ENCODE measurements at places on chromosomes 12 and 14.

GRCh38 chr14:51441001-51441400 lies 201.0 kb downstream of the TMX1 start:
- no peak for DNase-seq

DNA sequence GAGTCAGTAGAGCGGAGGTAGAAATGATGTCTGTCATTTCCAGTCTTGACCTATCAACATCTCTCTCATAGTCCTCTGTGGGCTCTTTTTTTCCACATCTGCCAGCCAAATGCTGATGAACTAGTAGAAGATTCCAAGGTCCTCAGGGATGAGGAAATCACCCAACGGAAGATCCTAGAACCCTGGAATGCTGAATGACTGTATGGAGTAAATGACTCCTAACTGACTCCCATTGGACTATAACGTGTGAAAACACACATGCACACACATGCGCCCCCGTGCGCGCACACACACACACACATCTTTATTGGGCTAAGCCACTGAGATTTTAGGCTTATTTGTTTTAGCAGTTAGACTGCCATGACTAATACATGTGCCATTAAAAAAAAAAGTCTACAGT lies 159.2 kb downstream of the MYRFL start:
- no peak for DNase-seq

DNA sequence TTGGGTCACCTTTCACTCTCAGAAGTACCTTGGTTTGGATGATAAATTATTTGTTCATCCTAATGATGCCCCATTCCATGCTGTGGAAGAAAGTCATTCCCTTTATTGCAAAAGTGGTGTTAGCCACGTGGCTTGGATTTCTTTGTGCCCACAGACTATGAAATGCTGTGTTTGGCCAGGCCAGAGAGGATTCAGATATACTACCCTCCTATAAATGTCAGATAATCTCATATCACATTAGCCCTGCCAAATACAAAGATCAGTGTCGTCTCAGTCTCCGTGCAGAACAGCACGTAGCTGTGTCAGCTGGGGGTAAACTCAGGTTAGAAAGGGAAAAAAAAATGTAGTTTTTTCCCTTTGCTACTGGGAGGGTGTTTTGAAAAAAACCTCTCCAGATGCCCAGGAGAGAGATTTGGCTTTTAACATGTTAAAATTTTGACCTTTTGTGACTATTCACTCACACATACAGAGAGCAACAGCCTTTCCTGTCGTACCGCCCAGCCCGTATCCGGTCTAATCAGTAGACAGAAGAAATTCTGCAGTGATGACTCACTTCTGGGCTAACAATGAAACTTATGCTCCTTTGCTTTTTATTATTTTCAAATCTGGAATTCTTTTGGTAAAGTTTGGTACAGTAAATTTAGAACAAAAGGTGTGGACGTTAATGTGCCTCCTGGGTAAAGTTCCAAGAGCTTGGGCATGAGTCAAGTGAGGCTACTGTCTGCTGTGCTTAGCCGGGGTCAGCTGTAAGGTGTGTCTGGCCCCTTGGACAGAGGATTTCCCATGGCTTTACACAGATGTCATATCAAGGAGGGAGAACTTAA lies 8.5 kb upstream of the PTPRB start:
- DNase-seq: peak; percentile 7

GRCh38 chr14:49623941-49624839 lies 3.6 kb downstream of the MGAT2 start:
- no peak for DNase-seq

GRCh38 chr12:51890133-51890464 lies 2.2 kb downstream of the ANKRD33 start:
- DNase-seq: no peak

- peak; percentile 20 for DNase-seq
These were observed 1.5 kb downstream of the LGR5 start for GRCh38 chr12:71440763-71441748.

DNA sequence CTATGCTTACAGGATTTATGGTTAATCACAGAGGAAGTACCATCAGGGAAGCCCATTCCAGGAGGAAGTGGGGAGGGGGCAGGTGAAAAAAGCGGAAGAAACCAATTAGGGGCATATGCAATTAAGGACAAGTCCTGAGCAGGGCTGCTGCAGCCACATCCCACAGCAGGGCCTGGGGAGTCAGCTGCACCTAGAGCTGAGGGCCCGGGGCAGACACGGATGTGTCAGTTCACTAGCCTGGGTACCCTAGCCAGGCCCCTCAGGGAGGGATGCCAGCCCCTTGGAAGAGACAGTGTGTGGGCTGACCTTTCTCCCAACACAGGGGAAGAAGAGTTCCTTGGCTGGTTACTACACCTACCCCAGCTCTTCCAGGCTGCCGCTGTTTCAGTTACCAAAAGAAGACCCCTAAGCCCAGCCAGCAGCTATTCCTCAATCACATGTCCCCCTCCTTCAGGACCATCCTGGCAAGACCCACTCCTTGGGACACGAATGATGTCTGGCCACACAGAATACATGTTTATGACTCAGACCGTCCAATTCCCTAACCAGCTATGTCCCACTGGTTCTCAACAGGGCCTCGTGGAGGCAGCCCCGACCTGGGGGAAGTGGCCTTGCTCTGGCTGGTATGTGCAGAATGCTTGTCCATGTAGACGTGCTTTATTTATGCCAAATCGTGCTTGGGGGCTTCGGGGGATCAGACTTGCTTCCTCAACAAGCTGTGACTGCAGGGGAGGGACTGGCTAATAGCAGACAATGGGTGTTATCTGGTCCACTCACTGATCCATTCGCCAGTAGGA lies 133.7 kb upstream of the RTL1 start:
- no peak for DNase-seq

All from stimulated activated CD4-positive, alpha-beta T cell treated with anti-CD3 and anti-CD28 coated beads, Interleukin-15, amount 100 ng/mL, for 24 hours (primary cell).